ENCODE measurements at places on chromosomes 16 and 17. TPM values are rescaled to one million over a fixed set of nuclear protein-coding genes. Genes with fewer than 3 reads are reported as not detected.

CLEC19A gene
- not detected for total RNA-seq

GJD3 gene
- not detected for total RNA-seq

SEPTIN12 gene
- total RNA-seq: not detected

CCDC40 gene
- total RNA-seq: 1.3 TPM

CDH15 gene
- total RNA-seq: not detected

C16orf96 gene
- total RNA-seq: not detected

RNF222 gene
- total RNA-seq: not detected

CHST5 gene
- not detected for total RNA-seq

PRDM7 gene
- not detected for total RNA-seq

ALOX12 gene
- total RNA-seq: not detected

DBNDD1 gene
- 2.6 TPM for total RNA-seq

MT3 gene
- total RNA-seq: not detected

MARF1 gene
- total RNA-seq: 7.9 TPM

PERCC1 gene
- not detected for total RNA-seq

CA5A gene
- not detected for total RNA-seq

CES1 gene
- 9.0 TPM for total RNA-seq

G6PC1 gene
- not detected for total RNA-seq

SMURF2 gene
- 84.8 TPM for total RNA-seq

All from Daoy (cell line).